ENCODE measurements at places on chromosomes 1 and 21.

- no peak for DNase-seq
Observed at GRCh38 chr1:48823168-48823567, 46.5 kb upstream of the BEND5 start.

DNA sequence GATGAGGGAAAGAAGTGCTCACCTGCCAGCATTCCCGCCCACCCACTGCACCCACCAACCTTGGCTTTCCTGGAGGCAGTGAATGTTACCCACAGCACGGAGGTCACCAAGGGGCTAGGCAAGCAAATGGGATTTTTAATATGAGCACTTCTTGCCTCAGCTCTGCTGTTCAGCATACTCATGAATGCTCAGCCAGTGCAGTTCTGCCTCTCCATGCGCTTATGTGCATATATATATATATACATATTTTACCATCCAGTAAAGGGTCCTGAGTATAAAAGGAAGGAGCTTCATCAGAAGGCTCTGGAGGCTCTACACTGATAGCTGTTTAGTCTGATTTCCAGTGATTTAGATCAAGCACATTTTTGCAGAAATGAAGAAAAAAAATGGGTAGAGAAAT lies 366.9 kb downstream of the SIPA1L2 start:
- no peak for DNase-seq

DNA sequence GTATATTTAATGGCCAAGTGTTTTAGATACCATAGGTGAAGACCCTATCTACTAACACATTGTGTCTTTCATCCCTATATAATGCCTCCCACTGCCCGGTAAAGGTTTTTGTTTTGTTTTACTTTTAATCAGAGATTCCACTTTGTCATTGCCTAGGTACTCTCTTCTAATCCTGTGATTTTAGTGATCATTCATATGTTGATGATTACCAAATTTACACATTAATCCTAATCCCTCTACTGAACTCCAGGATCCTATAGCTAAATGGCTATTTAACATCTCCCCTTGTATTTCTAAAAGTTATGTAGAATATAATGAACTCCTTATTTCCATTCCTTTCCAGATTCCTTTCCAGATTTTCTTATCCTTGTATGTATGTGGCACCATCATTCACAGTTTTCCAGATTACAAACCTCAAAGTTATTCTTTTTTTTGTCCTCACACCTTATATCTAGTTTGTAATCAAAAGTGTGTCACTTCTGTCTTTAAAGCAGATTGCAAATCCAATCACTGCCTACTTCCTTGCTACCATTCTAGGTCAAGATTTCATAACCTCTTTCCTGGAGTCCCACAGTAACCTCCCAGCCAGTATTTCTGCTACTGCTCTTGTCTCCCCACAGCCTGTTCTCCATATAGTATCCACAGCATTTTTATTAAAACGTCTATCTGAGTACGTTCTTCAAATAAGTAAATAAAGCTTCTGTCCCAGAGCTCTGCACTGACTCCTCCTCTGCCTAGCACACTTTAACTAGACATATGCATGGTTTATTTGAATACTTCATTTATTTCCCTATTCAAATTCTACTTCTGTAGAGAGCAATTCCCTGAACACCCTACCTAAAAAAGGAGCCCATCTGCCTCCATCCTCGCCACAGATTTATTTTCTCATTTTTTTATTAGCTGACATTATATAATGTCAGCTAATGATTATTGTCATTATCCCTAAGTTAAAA lies 157.8 kb downstream of the KCNT2 start:
- DNase-seq, result no peak

GRCh38 chr1:33986390-33987095 lies 122.7 kb downstream of the HMGB4 start:
- no peak for DNase-seq

DNA sequence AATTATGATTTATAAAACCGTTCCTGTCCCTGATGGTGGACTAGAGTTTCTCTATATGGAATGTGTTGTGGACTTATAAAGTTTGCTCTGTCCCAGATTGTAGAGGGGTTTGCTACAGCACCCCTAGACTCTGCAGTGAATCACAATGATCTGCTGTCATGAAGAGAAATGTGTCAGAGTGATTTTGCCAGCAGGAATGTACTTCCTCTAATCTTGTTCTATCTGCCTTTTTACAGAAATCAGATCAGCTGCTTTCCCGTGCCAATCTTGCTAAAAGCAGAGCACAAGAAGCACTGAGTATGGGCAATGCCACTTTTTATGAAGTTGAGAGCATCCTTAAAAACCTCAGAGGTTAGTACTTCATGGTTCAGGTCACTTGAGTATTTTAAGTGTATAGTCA lies 52.0 kb downstream of the LAMC2 start:
- DNase-seq, result no peak

DNA sequence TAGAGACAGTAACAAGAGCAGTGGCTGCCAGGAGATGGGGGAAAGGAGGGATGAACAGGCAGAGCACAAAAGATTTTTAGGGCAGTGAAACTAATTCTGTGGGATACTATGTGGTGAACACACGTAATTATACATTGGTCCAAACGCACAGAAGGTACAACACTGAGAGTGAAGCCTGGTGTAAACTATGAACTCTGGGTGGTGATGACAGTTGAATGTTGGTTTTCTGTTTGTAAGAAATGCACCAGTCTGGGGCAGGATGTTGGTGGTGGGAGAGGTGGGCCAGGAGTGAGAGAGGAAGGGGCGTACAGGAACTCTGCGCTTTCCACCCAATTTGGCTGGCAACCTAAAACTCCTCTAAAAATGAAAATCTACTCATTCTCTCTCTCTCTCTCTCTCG lies 50.2 kb upstream of the TIAM1 start:
- DNase-seq, result no peak

DNA sequence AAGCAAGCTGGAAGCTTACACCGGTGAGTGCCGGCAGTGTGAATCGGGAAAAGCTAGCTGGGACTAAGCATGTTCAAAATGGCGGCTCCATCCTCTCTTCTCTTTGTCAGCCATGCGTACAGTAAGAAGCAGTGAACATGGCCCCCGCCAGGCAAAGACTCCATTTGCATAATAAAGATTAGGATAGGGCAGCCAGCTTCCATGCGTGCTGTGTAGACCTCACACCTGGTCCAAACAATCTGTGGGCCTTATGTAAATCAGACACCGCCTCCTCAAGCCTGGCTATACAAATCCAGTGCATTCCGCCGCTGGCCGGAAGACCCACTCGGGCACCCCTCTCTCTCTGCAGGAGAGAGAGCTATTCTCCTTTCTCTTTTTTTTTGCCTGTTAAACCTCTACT lies 150.3 kb downstream of the TIAM1 start:
- no peak for DNase-seq

- DNase-seq, result no peak
Observed at GRCh38 chr1:15188130-15188524, 34.6 kb downstream of the TMEM51 start.

DNA sequence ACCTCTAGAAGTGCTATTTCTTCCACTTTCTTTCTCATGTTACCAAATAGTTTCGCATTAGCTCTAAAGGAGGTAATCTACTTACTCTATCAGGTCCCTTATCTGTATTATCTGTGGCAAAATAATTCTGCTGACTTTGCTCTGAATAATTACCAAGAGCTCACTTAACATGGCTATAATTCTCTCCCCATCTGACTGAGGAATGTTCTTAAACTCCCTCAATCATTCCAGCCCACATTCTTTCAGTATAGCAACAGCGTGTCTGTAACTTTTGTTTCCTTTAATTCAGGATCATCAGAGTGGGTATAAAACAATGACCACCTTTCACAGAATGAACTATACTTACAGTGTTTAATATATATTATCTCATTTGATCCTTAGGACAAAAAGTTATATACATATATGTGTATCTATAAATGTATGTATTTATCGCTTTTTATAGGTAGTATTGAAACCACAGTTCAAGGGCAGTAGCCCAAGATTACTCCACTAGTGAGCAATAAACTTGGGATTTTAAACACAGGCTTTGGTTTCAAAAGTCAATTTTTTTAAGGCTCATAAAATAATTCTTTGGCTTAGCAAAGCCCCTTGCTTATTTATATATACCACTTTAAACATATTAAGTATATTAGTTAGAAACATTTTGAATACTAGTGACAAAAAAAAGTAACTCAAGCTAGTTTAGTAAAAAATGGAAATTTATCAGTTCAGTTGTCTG lies 36.1 kb upstream of the ST6GALNAC3 start:
- no peak for DNase-seq

DNA sequence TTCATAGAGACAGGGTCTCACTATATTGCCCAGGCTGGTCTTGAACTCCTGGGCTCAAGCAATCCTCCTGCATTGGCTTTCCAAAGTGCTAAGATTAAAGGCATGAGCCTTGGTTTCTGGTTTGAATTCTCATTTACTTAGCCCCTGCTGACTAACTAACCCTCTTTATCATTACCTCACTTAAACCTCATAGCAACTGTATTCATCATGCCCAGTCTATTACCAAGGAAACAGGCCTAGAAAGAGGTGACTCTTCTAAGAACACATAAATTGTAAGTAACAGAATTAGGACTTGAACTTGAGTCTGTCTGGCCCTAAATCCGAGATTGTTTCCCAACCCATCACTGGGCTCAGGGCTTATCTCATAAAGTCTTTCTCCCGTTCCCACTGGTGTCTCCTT lies 44.2 kb downstream of the TMEM53 start:
- no peak for DNase-seq

GRCh38 chr1:245168086-245168485 lies 13.3 kb downstream of the KIF26B start:
- DNase-seq, result no peak

DNA sequence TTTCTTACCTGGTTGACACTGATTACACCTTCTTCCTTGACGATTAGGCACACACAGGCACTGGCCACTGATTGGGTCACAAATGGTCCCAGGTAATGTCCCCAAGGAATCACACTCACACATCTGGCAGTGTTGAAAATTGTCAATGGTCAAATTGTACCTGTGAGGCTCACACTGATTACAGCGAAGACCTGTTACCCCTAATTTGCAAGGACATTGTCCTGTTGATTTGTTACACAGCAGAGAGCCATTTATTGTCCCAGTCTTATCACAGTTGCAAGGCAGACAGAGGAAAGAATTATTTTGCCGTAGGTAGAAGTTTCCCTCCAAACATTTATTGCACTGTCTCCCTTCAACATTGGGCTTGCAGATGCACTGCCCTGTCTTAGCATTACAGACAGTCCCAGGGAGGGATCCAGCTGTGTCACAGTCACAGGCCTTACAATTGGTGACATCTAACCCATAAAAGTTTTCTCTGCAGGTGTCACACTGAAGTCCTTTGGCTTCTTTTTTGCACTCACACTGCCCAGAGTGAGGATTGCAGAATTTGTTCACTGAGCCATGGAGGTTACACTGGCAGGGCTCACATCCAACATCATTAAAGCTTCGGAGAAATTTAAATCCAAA lies 176.6 kb downstream of the USH2A start:
- DNase-seq, result no peak

GRCh38 chr1:246300626-246301549 lies 206.2 kb downstream of the SMYD3 start:
- no peak for DNase-seq

DNA sequence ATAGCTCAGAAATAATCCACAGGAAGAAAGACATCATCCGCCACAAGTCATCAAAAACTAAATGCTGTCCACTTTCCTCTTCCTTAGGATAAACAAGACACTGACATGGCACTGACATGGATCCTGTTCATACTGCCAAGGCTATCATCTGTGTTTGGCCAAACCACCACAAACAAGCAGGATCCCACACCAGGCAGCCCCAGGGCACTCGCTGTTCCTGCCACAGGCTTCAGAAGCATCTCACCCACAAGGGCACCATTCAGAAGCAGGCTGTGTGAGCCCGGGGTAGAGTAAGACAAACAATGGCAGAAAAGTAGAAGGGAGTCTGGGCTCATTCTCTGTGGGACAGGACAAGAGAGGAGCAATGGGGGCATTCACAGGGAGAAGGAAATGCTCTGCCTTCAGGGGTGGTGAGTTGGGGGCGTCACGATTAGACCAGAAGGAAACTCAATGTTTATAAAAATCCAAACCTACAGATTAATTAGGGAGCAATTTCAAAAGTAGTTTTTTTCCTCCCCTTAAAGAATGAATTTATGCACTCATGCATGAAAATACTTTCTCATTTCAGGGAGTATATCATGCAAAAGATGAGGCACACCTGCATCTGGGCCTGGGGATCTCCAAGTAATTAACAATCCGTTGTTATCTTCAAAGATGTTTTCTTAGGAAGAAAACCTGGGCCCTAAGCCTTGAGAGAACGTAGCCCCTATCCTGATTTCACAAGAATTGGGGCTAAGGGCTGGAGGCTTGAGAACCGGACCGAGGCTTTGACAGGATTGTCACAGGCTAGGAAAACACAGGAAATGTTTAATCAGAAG lies 43.3 kb upstream of the ATP1A1 start:
- peak; percentile 49 for DNase-seq

DNA sequence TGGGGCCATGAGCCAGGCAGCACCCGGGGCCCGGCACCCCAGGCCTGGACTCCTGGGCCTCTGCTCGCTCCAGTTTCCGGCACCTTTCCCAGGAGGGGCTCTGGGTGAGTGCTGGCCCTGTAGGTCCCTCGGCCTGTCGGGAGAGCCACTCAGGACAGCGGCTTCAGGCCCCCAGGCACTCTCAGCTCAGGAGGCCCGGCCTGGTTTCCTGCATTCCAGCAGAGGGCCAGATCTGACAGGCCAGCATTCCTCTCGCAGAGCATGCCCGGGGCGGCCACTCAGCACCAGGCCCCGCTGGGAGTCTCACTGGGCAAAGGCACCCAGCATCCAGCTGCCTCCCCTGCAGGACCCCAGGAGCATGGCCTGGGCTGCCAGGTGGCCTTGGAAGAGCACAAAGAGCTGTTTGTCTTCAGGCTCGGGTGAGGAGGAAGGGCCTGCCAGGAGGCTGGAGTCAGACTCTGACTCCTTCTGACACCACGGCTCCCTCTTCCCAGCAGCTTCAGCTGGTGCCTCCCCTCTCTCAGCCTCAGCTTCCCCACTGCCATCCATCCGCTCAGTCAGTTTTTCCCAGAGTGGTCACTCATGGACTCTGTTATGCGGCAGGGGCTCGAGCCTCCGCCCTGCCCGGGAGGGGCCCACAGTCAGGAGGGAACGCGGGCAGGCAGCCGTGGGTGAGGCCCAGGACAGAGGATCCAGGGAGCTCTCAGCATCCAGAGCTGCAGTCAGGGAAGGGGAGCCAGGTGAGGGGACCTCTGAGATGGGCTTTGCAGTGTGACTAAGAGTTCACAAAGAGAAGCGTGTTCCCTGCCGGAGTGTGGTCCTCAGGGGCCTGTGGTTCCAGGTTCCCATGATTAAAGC lies 51.7 kb downstream of the WNT9A start:
- DNase-seq, result peak; percentile 70
